ENCODE measurements at places on chromosomes 11 and 22.

- H3K4me3 ChIP-seq = no peak overlapping the region
- no peak overlapping the region for H3K27ac ChIP-seq
- H3K27me3 ChIP-seq = no peaks in the 10 kb centered on the region
- peaks cover 53% of the 10 kb centered on the region for H3K4me1 ChIP-seq
- no peaks in the 10 kb centered on the region for H3K36me3 ChIP-seq
These were observed 3.8 kb upstream of the ADORA2A start for GRCh38 chr22:24423519-24424000.

DNA sequence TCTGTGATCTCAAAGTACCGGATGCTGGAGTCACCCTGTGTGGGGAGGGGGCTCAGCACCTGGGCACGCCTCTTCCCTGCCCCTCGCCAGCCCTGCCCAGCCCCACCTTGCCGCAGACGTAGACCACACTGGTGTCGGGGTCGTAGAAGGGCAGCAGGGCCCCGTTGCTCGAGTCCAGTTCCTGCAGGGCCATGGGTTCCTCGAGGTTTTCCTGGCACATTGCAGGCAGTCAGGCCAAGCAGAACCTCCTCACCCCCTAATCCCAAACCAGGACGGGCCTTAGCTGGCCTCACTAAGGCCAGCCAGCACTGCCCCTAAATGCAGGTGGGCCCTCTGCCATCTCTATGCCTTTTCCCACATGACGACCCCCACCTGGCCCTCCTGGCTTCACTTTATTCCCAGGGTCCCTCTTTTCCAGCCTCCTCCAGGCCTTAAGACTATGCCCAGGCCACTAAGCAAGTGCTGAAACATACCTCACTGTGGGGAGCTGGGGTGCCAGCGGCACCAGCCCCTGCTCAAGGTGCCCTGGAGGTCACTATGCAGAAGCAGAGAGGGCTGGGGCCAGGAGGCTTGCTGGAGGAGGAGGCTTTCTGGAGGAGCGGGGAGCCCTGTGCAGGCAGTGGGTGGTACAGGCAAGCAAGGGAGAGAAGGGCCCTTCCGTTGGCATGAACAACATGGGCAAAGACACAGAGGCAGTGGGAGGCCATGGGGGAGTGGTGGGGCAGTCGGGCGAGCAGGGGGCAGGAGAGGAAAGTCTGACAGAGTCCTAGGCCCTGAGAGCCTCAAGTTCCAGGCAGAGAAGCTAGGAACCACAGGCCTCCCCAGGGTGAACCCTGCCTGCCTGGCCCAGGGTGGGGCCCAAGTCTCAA lies 2.8 kb downstream of the CORO1B start:
- H3K36me3 ChIP-seq = peaks cover 10% of the 10 kb centered on the region
- H3K4me1 ChIP-seq = peaks cover 86% of the 10 kb centered on the region
- H3K4me3 ChIP-seq = peak overlapping the region; percentile 77
- no peak for DNase-seq

DNA sequence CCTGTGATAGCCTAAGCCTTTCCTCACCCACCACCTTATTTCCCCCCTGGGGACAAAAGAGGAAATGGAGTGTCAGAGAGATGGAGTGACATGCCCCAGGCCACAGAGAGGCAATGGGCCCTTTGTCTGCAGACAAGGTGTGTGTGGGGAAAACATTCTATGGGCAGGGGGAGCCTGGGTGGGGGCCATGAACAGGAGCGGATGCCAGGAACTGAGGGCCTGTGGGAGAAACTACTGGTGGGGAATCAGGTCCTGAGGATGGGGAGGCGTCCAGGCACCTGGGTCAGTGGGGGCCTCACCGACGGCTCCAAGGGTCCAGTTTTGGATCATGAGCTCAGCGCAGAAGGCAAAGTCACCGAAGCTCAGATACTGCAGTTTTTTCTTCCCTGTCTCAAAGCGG lies 3.0 kb downstream of the FIBP start:
- no peak for DNase-seq
- no peak overlapping the region for H3K27ac ChIP-seq
- H3K27me3 ChIP-seq = no peaks in the 10 kb centered on the region
- H3K36me3 ChIP-seq = peaks cover 45% of the 10 kb centered on the region
- no peak overlapping the region for H3K4me3 ChIP-seq

- no peak for DNase-seq
- no peaks in the 10 kb centered on the region for H3K27me3 ChIP-seq
- H3K4me1 ChIP-seq = no peaks in the 10 kb centered on the region
- no peak overlapping the region for H3K27ac ChIP-seq
- H3K36me3 ChIP-seq = no peaks in the 10 kb centered on the region
- no peak overlapping the region for H3K4me3 ChIP-seq
These were observed 25.4 kb upstream of the CPT1A start for GRCh38 chr11:68867066-68867465.

DNA sequence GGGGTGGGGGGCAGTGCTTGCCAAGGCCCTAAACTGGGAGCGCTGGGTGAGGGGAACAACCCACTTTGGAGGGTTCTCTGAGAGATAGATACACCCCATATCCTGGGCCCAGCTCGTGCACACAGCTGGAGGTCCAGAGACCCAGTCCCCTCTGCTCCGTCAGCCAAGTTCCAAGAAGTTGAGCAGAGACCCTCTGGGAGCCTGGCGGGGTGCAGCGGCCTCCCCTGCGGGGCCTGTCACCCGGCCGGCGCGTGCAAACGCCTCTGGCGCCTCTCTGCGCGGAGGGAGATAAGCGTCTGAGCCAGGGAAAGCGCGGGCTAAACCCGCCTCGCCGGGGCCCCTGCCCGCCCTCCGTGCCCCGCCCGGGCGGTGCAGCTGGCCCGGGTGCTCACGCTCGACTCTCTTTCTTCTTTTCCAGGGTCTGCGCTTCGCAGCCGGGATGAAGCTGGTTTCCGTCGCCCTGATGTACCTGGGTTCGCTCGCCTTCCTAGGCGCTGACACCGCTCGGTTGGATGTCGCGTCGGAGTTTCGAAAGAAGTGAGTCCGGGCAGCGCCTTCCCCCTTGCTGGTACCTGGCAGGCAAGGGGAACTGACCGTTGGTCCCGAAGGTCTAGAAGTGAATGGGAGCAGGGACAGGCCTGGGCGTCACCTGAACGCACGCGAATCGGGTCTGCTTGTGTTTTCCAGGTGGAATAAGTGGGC lies 540 bp downstream of the ADM start:
- H3K4me3 ChIP-seq = peak overlapping the region; percentile 93
- no peaks in the 10 kb centered on the region for H3K36me3 ChIP-seq
